Activated CD8-positive, alpha-beta memory T cell treated with anti-CD3 and anti-CD28 coated beads for 1 hour (primary cell): ENCODE measurements at places on chromosomes 5 and 9.

- DNase-seq, result no peak
These were observed 54.0 kb downstream of the CCDC171 start for GRCh38 chr9:15606643-15607472.

GRCh38 chr9:37035648-37036370 lies 1.7 kb upstream of the PAX5 start:
- no peak for DNase-seq

DNA sequence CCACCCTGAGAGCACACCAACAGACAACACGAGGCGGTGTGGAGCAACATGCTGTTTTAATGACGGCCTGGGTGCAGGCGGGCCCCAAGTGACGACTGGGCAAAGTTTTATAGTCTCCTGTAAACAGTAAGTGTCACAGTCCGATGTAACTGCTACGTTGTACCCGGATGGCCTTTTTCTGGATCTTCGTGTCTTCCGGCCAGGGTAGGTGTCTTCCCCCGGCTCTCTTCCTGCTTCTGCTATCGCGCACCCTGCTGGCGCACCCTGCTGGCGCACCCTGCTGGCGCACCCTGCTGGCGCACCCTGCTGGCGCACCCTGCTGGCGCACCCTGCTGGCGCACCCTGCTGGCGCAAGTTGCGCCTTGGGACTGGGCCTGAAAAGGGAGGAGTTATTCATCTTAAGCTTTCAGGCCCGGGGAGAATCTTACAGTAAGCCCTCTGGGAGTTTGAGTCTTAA lies 143.0 kb upstream of the TARS1 start:
- DNase-seq, result no peak

- no peak for DNase-seq
These were observed 22.3 kb downstream of the LIFR start for GRCh38 chr5:38534156-38534453.

GRCh38 chr5:108687595-108688200 lies 60.0 kb upstream of the FER start:
- no peak for DNase-seq

- DNase-seq, result no peak
These were observed 103.2 kb downstream of the FSTL4 start for GRCh38 chr5:133508845-133509741.

GRCh38 chr5:95667061-95667618 lies 15.7 kb downstream of the SPATA9 start:
- no peak for DNase-seq

GRCh38 chr5:58938563-58939424 lies 355.9 kb downstream of the RAB3C start:
- no peak for DNase-seq

GRCh38 chr9:28056466-28056865 lies 483.2 kb upstream of the C9orf72 start:
- DNase-seq, result no peak

DNA sequence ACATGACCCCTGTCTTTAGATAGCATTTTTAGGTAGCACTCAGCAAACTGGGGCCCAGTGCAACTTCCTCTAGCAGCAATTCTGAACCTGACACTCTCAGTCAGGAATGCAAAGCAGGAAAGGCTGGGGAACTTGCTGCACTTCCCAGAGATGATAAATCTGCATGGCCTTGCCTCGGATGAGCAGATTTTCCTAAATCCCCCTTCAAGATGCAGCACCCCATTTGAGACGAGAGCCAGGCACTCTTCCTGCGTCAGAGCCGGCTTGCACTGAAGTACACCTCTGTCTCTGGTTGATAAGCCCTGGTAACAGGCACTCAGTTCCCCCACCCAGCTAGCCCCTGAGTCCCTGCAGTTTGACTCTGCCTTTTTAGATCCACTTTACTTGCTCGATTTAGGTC lies 296.7 kb upstream of the PANK3 start:
- no peak for DNase-seq

GRCh38 chr9:115385383-115386122 lies 267.6 kb upstream of the TNC start:
- DNase-seq, result no peak

- DNase-seq, result no peak
These were observed 34.7 kb upstream of the DMXL1 start for GRCh38 chr5:119036101-119036762.

GRCh38 chr5:143714629-143715028 lies 97.3 kb upstream of the HMHB1 start:
- no peak for DNase-seq

DNA sequence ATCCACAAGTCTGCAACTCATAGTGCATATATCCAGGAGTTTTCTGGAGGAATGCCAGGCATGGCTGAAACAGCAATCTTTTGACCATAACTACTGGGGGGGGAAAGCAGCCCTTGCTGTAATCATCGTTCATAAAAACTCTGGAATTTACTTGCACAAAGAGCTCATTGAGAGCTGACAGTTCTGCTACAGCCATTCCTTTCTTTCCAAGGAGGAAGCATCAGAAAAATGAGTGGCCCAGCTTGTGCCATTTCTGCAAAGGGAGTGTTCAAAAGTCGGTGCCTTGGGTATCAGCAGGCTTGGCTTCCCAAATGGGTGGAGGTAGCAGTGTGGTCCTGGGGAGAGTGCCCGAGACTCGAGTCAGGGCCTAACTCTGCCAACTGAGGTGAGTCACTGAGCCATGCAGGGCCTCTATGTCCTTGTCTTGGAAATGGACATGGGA lies 101.5 kb downstream of the GCNT1 start:
- DNase-seq, result no peak

- DNase-seq, result no peak
These were observed 731.0 kb downstream of the PRELID2 start for GRCh38 chr5:145104106-145104505.

GRCh38 chr9:132074736-132075135 lies 4.9 kb downstream of the MED27 start:
- no peak for DNase-seq

- no peak for DNase-seq
These were observed 11.5 kb upstream of the F2RL1 start for GRCh38 chr5:76807296-76807695.

GRCh38 chr5:63233911-63234310 lies 655.3 kb downstream of the LRRC70 start:
- DNase-seq, result no peak

GRCh38 chr9:100601216-100601615 lies 23.3 kb downstream of the CAVIN4 start:
- DNase-seq, result no peak

DNA sequence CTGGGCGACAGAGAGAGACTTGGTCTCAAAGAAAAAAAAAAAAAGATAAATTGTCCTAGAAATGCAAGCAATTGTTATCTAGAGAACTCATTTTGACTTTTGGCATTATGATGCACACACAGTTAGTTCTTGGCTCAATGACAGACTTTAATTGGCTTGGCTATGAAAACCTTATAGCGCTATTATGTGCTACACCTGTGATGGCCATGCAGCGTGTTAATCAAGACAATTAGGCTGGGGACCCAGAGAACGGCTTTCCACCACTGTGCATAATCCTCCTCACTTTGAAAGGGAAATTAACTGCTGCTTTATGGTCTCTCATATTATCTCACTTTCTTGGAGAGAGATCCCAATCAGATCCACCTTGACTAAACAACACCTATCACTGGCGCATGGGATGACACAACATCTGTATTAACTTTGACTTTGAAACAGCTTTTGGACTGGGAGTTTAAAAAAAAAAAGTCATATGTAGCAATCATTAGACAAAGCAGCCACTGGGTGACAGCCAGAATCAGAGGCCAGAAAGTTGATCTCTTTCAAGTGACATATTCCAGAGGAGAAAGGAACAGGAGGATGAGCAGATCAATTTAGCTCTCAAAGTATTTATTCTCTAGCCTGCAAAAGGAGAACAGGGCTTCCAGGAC lies 132.5 kb downstream of the PPP2R2B start:
- no peak for DNase-seq

- DNase-seq, result no peak
These were observed 15.6 kb downstream of the GFRA3 start for GRCh38 chr5:138258704-138259292.

DNA sequence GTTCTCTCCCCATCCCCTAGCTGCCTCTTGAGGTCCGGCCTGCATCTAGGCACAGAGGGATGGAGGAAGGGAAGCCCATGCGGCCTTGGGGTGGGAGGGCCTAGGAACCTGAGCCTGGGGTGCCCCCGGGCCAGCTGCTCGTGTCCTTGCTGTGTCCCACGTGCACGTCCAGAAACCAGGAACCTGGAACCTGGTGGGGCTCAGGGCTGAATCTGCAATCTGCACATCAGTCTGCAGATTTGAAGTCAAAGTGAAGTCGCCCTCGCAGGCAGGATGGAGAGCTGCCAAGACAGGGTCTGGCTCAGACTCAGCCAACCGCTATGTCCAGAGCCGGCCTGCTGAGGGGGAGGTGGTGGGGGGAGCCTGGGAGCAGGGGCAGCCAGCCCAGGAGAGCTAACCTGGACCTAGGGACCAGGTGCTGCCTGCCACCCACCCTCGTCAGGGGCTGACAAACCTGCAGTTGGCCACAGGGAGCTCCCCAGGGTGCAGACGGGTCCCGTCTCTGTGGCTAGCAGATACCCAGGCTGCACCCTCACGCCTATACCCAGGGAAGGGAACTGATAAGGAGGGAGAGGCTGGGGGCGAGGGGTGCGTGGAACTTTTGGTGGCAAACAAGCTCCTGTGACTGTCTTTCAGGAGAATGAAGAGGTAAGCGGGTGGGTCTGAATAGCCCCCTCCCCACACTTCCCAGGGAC lies 103.5 kb upstream of the SIMC1 start:
- DNase-seq, result no peak

DNA sequence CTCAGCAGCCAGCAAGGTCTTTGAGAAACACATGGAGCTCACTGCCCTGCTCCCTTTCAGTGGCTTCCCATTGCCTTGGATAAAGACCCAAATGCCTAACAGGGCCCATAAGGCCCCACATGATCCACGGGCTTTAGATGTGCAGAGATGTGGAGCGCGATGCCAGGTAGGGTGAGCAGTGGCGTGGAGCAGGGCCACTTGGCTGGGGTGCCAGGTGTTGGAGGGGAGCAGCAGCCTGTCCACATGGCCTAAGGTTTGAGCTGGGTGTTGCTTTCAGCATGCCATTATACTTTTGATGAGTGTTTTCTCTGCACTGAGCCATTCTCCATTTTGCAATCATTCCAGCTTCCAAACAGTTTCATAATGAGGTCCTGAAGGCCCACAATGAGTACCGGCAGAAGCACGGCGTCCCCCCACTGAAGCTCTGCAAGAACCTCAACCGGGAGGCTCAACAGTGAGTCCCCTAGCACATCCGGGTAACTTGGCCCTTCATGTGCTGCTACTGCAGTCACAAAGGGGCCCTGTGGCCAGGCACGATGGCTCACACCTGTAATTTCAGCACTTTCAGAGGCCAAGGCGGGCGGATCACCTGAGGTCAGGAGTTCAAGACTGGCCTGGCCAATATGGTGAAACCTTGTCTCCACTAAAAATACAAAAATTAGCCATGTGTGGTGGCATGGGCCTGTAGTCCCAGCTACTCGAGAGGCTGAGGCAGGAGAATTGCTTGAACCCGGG lies 11.1 kb downstream of the GLIPR2 start:
- no peak for DNase-seq

DNA sequence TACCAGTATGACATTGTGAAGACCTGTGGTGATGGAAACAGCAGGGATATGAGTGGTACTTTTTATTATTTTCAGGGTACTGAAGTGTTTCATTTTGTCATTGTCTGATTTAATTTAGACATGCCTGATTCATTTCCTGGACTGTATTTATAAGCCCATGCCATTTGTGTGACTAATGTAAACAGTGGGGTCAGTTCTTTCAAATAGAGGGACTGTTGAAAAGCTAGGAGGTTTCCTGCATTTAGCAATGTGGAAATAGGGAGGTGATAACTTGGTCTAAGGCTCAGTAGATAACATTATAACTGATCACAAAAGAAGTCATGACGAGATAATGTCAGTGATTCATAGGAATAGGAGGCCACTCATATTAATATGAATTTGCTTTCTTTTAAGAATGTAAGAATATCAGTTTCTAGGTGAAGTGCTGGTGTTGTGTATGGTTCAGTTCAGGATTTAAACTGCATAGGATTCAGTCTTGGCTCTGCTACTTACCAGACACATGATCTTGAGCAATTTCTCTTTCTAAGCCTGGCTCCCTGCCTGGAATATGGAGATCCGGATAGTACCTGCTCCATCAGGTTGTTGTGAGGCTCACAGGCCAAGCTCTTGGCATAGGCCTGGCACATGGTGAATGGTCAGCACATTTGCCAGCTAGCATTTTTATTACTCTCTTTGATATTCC lies 7.5 kb downstream of the RASGRF2 start:
- no peak for DNase-seq

- no peak for DNase-seq
These were observed 316.3 kb downstream of the MCTP1 start for GRCh38 chr5:94968507-94969095.

DNA sequence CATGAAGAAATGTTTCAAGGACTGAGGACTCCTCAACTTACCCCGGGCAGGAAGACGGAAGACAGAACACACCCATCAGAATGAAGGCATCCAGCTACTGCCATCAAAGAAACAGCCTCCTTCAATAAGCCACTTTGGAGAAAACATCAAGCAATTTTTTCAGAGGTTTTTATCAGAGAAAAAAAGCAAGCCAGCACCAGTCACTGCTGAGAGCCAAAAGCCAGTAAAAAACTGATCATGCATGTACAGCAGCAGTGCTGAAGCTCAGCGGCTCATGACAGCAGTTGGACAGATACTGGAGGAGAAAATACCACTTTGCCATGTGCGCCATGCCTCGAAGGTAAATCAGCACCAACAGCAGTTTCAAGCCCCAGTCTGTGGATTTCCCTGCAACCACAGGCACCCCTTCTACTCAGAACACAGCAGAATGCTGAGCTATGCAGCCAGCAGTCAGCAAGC lies 10.1 kb upstream of the ZNF484 start:
- DNase-seq, result no peak

DNA sequence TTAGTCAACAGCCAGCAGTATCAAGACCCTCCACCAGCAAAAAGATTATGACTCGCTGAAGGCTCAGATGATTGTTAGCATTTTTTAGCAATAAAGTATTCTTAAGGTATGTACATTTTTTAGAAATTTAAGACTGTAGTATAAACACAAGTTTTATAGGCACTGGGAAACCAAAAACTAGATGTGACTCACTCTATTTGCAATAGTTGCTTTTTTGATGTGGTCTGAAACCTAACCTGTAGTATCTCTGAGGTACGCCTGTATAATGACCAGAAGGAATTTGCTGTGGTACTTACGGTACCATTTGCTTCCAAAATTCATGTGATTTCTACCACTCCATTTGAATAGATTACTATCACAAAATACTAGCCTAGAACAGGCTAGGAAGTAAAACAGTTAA lies 60.8 kb downstream of the WDR41 start:
- DNase-seq, result no peak

DNA sequence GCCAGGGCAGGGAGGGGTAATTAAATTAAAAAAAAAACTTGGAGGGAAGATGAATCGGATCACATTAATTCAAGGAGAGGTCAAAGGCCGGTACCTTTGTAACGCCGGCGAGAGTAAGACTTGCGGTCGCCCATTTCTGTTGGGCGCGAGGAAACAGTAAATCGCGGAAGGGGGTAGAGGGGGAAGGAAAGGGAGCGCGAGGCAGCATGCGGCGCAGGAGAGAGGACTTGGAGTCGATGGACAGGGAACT lies 324 bp upstream of the RGMB start:
- no peak for DNase-seq

GRCh38 chr5:6466975-6467567 lies 18.4 kb downstream of the UBE2QL1 start:
- no peak for DNase-seq

GRCh38 chr9:90770182-90770738 lies 31.4 kb upstream of the SYK start:
- DNase-seq, result no peak

- DNase-seq, result no peak
These were observed 458.4 kb downstream of the KDM4C start for GRCh38 chr9:7216004-7216841.
